NCI-H1417 treated with DMSO at 0.1 percent for 48 hours (cell line): ENCODE measurements at places on chromosomes 4 and X.
A peak's percentile ranks its signal among the peaks of the same experiment; 100 is the strongest.

DNA sequence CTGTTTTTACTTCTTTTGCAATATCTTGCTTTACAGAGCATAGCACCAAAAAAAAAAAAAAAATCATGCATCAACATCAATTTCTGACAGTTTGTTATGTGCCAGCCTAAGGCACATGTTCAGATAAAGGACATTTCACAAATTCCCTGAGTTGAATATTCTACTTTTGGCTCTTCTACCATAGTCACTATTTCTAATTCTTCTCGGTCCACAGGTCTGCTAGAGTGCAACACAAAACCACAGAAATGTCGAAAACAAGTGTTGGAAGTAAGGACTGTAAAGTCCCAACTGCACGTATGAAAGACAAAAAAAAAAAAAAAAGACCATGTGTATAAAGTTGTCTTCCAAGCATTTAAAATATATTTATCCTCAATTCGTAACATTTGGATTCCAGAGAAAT lies 494.2 kb upstream of the INTU start:
- DNase-seq = no peak

GRCh38 chr4:69750346-69750745 lies 10.1 kb downstream of the SULT1B1 start:
- DNase-seq = no peak

DNA sequence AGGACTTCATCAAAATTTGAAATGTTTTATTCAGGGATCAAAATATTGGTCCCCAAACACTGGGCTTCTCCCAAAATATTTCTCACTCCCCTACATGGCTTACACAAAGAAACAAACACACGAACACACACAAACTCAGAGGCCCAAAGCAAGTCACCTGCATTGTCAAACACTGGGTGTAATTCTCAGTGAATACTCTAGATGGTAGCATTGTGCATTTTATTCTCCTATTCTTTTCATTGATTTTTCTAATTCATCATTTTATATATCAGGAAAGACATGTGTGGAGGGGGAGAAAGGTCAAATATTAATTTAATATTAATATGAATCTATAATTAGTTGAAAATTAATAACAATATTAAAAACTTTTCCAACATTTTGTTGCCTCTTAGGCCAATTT lies 72.3 kb upstream of the TNMD start:
- no peak for DNase-seq

- DNase-seq = no peak
These were observed 408.6 kb upstream of the ACTRT1 start for GRCh38 chrX:128460835-128461234.

DNA sequence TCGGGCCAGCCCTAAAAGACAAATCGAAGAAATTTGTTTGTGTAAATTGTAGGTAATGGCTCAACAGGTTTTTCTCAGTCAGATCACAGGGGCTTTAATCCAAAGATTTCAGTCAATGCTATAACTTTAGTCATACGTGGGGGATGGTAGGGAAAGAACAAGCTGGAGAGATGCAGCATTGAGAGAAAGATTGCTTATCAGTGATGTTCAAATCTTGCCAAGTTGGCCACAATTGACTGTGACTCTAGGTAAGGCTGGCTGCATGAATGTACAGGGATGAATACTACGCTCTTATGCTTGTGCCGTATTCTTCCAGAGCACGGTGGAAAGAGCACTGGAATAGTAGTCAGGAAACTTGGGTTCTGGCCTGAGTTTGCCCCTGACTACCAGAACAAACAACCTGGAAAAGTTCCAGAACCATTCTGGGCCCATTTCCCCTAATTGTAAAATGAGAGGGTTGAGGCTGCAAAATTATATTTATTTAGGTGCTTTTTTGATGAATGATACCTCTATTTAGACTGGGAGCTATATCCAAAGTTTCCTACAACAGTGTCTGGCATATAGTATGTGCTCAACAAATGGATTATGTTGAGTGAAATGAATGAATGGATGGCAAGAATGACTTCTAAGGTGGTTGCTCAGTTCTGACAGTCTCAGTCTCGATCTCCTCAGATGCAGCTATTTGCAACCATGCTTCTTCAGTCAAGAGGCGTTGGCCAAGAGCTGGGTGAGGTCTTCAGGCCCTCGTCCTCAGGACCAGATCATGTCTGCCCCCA lies 44.4 kb downstream of the TSC22D3 start:
- no peak for DNase-seq

GRCh38 chrX:16177260-16177659 lies 10.0 kb downstream of the MAGEB17 start:
- DNase-seq = no peak

DNA sequence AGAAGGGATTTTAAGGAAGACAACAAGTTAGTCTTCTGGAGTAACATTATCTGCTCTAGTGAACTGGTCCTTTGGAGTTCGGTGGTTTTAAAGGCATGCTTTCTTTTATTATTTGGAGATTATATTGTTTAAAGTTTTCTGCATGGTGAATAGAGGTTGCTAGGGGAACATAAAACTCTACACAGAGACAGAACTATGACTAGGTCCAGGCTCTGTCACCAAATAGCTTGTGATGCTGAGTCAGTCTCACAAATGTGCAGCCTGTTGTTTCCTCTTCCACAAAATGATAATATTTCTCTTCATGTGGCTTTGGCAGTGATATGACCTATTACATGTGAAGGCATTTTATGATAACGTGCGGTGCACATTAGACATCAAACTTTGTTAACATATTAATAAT lies 132.6 kb downstream of the PACRGL start:
- no peak for DNase-seq

- no peak for DNase-seq
These were observed 170.7 kb upstream of the SMARCAD1 start for GRCh38 chr4:94036964-94037363.

GRCh38 chrX:27878862-27879261 lies 71.1 kb downstream of the MAGEB10 start:
- DNase-seq = no peak

GRCh38 chr4:1368421-1369090 lies 21.5 kb downstream of the UVSSA start:
- no peak for DNase-seq

- no peak for DNase-seq
These were observed 39.0 kb downstream of the TBC1D19 start for GRCh38 chr4:26622913-26623312.

GRCh38 chrX:24259544-24260240 lies 54.2 kb downstream of the SUPT20HL2 start:
- peak; percentile 15 for DNase-seq

DNA sequence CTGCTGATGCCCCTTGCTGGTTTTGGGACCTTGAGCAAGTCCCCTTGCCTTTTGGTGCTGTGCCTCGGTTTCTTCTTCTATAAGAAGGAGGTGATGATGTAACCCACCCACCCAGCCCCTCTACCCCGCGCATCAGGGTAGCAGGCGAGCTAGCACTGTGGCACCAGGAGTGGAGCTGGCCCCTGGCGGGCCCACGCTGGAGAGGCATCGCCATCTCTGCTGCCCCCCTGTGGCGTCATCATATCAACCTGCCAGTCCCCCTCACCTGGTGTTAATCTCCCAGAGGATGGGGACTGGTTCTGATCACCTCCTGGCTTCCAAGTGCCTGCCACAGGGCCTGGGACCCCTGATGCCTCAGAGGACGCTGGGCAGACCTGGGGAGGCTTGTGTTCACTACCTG lies 6.3 kb upstream of the SORCS2 start:
- no peak for DNase-seq

DNA sequence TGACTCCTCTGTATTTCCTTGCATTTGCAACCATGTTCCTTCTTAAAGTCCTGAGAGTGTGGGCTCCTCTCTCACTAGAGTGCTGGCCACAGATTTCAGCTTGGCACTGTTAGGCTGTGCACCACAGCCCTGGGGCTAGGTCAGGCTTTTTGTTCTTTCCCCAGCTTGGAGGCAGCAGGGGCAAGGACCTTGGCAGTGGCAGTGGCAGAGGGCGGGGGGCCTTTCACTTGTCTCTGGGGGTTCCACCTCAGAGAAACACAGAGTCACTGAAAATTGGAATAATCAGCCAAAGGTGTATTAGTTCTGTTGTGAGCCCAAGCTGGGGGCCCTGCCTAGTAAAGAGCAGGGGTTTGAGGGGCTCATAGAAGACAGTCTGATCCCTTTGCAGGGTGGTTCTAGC lies 142.8 kb upstream of the CT83 start:
- no peak for DNase-seq

- DNase-seq = no peak
These were observed 21.9 kb upstream of the GPR78 start for GRCh38 chr4:8558080-8558960.

DNA sequence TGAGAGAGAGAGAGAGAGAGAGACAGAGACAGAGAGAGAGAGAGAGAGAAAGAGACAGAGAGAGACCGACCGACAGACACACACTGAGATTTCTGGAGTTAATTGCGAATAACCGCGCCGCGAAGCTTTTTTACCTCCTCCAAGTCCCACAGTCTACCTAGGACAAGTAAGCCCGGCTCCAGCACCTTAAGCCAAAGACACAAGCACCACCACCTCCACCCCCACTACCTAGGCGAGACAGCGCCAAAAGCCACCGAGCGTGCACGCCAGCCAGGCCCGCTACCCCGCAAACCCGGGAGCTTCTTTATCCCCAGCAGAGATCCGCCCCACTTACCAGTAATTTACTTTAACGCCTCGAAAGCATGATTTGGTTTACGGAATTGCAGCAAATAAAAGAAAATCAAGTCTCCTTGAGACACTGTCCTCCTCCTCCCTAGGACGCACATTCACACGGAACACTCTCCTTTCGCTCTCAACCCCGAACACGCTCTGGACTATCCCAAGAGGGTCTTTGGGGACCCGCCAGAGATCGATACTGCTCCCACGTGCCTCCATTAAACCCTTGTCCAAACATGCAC lies 649.6 kb upstream of the DIPK2B start:
- DNase-seq = no peak

GRCh38 chrX:130393451-130394074 lies 8.1 kb upstream of the GPR119 start:
- DNase-seq = peak; percentile 2

DNA sequence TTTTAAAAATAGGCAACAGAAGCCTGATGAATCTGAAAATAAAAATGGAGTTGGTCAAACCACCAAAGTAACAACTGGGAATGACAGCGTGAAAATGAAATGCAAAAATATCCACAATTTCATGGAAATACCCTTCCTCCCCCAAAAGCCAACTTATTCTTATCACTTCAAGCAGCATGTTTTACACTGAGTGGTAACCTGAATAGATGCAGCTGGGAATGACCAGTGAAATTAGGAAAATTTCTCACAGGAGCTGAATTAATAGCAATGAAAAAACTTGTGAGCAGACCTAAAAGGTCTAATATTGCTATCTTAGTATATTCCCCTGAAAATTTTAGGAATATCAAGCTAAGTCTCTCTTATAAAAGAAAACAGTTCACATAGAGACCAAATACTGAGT lies 239.0 kb downstream of the PCDH18 start:
- no peak for DNase-seq

DNA sequence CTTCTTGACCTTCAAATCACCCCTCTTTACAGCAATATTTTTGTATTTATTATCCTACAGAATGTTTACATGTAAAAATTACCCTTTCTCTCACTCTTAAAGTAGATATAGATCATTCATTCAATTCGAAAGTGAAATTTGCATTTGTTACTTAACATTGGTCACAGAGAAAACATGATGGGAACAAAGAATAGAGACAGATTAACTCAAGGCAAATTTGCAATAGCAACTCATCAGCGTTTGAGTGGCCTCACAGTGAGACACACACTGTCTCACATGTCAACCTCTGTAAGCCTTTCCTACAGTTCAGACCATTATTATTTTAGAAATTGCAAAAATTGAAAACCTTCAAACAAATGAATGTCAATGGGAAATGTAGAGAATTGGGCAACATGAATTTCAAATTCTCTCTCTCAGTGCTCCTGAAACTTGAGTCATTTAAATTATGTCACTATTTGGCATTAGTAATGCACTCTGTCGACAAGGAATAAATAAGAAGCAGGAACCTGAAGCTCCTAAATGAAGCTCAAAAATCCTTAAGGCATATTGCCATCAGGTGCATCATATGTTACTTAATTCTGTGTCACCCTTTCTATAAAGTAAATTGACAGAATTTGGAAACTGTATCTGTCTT lies 148.3 kb upstream of the ANXA10 start:
- DNase-seq = no peak

DNA sequence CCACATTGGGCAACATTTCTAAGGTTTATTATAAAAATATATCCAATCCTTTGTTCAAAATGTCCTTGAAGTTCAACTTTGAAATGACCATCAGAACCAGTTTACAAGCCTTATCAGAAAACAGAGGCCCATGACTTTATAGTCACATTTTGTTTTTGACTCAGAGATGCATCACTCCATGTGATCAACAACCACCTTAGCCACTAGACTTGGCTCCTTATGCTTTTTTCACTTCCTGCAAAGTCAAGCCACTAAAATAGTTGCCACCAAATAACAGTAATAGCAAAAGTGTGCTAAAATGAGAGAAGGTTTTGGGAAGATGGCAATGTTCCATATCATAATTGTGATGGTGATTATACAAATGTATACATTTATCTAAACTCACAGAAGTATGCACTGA lies 181.7 kb downstream of the MAML3 start:
- DNase-seq = no peak
